ENCODE measurements at places on chromosomes 4 and X. TPM values are rescaled to one million over a fixed set of nuclear protein-coding genes. Genes with fewer than 3 reads are reported as not detected.

- no peak for DNase-seq
These were observed 59.6 kb upstream of the TAB3 start for GRCh38 chrX:30948626-30949025.

DNA sequence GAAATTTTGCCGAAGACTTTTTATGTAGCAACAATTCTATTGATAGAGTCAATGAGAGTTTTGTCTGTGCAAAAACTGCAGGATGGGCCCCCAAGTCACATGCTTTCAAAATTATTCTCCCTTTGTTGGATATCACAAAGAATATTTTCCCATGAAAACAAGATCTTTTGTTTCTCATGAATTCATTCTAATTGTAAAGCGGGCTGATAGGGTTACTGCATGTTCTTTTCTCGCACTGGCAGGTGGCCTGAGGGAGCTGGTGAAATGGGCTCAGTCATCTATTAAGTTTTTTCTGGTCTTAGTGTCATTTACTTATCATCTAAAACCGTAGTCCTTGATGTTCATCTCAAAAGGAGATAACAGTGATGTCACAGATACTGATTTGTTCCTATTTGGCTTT lies 44.2 kb downstream of the MID1IP1 start:
- peak; percentile 31 for DNase-seq

UGT2B17 gene
- not detected for polyA plus RNA-seq

PCDH18 gene
- polyA plus RNA-seq: 2.2 TPM

DNA sequence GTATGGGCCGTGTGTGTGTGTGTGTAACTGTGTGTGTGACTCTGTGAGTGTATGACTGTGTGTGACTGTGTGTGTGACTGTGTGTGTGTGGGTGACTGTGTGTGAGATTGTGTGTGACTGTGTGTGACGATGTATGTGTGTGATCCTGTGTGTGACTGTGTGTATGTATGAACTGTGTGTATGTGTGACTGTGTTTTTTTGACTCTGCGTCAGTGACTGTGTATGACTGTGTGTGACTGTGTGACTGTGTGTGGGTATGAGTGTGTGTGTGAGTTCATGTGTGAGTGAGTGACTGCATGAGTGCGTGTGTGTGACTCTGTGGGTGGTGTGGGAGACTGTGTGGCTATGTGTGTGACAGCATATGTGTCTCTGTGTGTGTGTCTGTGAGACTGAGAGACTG lies 81.8 kb downstream of the ZNF718 start:
- DNase-seq: no peak

IQSEC2 gene
- 17.8 TPM for polyA plus RNA-seq

GRCh38 chr4:153518001-153518400 lies 51.8 kb downstream of the TMEM131L start:
- no peak for DNase-seq

DNA sequence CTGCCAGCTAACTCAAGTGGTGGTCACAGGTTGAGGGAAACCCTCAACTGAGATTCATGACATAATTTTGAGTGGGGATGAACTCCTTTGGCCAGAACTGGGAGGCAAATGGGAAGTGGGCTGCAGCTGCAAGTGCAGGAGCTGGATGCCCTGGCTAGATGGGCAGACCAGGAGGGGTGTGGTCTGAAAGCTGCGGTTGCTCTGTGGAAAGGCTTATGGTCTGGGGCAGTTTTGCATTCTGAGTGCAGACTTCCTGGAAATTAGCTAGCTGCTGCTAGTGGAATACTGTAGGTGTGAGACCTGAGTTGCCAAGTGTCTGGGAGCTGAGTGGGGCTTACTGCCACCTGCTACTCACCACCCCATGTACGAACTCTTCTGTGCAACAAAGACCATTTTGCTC lies 52.1 kb upstream of the NAP1L2 start:
- no peak for DNase-seq

- no peak for DNase-seq
These were observed 5.4 kb upstream of the CYTL1 start for GRCh38 chr4:5024673-5025072.

FGF5 gene
- polyA plus RNA-seq: not detected

ZNF157 gene
- 1.6 TPM for polyA plus RNA-seq

DNA sequence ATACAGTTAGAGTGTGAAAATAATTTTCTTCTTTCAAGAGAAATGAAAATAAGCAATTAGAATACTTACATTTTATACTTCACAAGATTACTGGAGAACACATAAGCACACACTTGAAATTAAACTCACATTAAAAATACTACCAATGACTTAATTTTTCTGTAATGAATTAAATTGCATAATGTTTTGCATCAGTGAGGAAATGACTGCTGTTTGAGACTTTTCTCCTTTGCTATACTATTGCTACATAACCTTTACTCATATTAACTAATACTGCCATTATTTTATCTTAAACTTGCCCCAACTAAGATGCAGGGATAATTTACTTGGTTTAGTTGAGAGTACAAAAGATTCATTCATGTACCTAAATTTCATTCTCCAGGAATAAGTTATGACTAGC lies 590.9 kb downstream of the ARAP2 start:
- no peak for DNase-seq

- no peak for DNase-seq
These were observed 24.3 kb upstream of the HGFAC start for GRCh38 chr4:3417448-3417847.

GRCh38 chr4:181234951-181235680 lies 1008.1 kb upstream of the TENM3 start:
- no peak for DNase-seq

KCNIP4 gene
- 4.0 TPM for polyA plus RNA-seq

GRCh38 chr4:4470208-4470607 lies 71.6 kb downstream of the STX18 start:
- DNase-seq: no peak

DNA sequence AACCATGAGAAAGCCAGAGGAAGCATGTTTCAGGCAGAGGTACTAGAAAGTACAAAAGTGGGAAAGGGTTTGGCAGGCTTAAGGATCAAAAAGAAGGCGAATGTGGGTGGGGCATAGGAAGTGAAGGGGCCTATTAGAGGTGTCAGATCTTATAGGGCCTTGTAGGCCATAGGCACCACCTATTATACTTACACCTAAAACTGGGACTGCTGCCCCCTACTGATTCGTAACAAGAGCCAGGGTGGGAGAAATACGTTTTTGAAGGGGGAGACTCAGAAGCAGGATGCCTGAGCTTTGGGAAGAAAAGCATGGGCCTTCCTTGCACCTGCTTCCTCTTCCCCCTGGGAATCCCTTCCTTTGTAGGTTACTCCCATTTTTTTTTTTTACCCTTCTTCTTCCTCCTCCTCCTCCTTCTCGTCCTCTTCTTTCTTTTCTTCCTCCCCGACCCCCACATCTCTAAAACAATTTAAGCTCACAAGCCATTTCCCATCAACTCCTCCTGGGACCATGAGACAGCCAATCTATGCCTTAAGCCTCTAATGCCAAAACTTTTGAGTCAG lies 40.7 kb upstream of the GPC3 start:
- DNase-seq: no peak

- DNase-seq: no peak
These were observed 209.2 kb downstream of the TECRL start for GRCh38 chr4:64200001-64200555.

Measured in brain (organoid and tissue), 16 donors.